ENCODE measurements at places on chromosomes 7 and 10.
A peak's percentile ranks its signal among the peaks of the same experiment; 100 is the strongest.

DNA sequence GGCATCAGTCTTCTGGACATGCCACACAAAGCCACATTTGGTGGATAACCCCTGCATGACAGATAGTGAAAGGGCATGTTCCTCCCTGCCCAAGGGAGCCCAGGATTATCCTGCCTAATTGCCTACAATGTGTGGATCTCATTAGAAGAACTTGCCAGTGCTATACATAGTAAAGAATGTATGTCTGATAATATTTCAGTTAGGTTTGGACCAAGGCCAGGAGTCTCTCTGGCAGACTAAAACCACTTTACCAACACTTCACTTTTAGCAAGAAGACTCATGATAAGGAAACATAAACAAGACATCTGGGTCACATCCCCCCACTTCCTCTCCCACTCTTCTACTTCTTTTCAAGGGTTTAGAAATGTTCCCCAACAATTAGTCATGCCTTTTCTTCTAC is 196.7 kb downstream of the MTERF1 start:
- peak; percentile 12 for DNase-seq

- no peak for DNase-seq
Observed at GRCh38 chr10:49257154-49257553, 41.8 kb upstream of the C10orf71 start.

- no peak for DNase-seq
Observed at GRCh38 chr10:106500041-106500924, 664.2 kb downstream of the SORCS1 start.

- DNase-seq: no peak
Observed at GRCh38 chr7:10315881-10316280, 657.8 kb upstream of the PHF14 start.

DNA sequence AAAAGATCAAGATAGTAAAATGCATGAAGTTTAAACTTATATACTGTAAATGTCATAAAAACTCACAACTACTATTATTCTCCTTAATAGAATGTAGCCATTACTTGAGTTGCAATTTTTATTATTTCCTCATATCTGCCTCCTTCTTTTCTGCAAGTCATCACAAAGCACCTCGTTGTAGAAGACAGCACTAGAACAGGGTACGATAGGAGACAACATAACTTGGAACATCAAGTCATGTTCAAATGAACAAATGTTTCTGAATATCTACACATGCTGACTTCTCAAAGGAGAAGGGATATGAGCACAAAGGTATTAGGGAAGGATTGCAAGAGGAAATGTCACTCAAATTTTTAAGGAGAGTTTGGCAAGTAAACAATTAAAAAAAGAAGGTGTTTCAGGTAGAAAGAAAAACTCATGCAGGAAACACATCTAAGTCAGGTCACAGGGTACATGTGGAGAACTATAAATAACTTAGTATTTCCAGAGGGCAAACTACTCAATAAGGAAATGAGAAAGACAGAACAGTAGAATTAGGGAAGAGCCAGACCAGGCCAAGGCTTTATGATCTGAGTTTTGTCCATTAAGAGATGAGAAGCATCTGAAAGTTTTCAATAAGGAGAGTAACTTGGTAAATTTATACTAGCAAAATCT is 186.7 kb downstream of the CRPPA start:
- DNase-seq: no peak

DNA sequence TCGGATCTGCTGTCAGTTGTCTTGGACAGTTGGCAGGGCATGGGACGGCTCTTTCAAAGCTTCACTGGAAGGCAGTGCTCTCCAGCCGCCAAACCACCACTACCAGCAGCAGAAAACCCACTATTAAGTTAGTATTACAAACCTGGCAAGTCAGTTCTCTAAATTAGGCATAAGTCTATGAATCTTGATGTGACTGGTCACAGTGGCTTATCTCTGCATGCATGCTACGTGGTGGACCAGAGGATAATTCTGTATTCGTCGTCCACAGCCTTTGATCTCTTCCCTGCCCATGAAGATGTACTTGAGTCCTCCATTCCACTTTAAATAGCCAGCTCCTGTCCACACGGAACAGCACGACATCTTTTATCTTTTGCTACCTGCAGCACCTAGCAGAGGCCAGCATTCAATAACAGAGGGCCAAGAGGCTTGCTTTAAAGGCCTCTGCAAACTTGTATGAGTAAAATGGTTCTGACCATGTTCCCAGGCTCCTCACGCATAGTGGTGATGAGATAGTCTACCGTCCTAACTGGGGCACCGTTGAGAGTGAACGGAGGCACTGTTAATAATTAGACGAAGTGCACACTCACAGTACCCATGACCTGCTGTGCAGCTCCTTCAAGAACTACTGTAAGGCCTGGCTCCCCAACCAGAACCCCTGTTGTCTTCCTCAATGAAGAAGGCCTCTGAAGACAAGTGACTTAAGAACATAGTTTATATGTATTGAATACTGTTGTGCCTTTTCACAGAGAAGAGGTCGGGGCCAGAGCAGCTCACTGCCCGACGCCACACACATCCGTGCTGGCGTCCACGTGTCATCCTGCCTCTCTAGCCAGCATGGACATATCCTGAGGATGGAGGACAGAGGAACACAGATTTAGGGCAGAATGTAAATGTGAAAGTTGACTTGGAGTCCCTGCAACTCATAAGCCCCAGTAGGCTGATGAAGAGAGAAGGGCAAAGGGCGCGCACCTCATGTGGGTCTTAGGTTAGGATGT is 1.0 kb downstream of the GPR146 start:
- no peak for DNase-seq

All from fibroblast of the conjunctiva (primary cell).